ENCODE measurements at places on chromosomes 1 and 21.

DNA sequence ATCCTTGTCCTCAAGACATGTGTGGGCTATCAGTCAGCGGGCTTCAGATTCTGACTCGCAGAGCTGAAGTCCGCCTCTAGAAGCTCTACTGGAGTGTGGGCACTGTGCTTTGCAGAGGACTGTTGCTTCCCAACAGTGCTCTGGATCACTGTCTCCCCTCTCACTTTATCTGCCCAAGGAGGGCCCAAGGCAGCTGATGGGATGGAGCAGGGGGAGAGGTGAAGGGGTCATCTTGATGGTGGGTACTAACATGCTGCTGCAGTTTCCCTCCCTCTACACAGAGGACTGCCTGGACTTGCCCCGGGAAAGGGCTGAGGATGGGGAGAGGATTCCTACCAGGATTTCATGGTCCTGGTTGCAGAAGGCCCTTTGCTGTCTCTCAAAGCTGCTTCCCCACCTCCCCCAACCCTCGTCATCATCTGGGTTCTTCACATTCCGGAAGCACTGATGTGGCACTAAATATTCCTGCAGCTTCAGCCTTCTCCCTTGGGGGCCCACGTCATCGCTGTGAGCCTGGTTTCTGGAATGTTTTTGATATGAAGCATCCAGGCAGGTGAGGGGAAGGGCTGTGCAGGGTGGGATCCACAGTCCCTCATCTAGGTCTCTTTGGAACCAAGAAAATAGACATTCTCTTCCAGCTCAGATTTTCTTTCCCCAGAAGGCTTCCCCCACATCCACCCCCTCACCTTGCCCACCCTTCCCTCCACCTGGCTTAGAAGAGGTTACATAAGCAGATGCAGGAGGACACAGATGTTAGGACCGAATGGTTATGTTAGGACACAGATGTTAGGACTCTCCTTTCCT lies 23.2 kb downstream of the NUAK2 start:
- no peak for DNase-seq

DNA sequence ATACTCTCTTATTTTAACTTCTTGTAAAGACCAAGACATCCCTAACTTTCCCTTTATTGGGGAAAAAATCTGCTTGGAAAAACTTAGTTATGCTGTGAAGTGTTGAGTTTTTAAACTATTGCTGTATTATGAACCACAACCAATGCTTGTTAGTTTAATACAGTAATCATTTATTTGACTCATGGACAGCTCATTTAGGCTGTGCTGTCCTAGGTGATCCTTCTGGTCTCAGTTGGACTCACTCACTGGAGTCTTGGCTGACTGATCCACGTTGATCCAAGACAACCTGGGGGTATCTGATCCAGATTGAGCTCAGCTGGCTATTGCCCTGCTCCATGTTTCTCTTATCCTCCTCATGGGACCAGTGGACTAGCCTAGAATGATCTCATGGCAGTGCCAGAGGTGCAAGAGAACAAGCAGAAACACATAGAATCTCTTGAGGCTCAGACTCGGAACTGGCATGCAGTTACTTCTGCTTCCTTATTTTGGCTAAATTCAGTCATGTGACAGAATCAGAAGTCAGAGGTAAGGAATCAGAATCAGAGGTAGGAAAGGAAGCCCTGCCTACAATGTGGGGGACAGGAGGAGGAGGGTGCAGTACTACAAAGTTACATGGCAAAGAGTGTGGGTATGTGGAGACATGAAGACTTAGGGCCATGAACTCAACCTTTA lies 156.5 kb downstream of the FGGY start:
- DNase-seq, result no peak

- DNase-seq, result no peak
Measured at GRCh38 chr1:228098323-228098931, 4.7 kb downstream of the C1orf35 start.

- no peak for DNase-seq
Measured at GRCh38 chr1:74470251-74470650, 42.2 kb downstream of the LRRC53 start.

DNA sequence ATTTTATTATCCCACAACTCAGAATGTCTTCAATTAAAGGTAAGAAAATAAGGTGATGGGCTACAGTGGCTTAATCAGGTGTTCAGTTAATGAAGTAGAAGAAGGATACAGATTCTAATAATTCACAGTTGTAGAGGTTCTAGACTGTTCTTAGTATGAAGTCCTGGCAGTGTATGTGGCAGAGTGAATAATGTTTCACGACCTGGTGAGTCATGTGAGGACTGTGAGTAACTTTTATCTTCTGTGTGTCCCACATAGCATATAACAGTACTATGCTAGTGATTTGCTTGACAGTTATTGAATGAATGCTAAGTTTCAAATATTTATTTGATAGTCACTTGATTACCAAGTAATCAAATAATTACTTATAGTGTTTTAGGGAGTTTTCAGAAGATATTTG lies 20.0 kb downstream of the SLC16A4 start:
- no peak for DNase-seq

- no peak for DNase-seq
Measured at GRCh38 chr1:244945109-244945671, 80.8 kb upstream of the HNRNPU start.

GRCh38 chr1:213154056-213154685 lies 103.1 kb downstream of the RPS6KC1 start:
- DNase-seq, result no peak

- no peak for DNase-seq
Measured at GRCh38 chr1:210264496-210265380, 32.1 kb downstream of the SERTAD4 start.

GRCh38 chr1:231021540-231022031 lies 18.5 kb downstream of the FAM89A start:
- DNase-seq, result no peak

DNA sequence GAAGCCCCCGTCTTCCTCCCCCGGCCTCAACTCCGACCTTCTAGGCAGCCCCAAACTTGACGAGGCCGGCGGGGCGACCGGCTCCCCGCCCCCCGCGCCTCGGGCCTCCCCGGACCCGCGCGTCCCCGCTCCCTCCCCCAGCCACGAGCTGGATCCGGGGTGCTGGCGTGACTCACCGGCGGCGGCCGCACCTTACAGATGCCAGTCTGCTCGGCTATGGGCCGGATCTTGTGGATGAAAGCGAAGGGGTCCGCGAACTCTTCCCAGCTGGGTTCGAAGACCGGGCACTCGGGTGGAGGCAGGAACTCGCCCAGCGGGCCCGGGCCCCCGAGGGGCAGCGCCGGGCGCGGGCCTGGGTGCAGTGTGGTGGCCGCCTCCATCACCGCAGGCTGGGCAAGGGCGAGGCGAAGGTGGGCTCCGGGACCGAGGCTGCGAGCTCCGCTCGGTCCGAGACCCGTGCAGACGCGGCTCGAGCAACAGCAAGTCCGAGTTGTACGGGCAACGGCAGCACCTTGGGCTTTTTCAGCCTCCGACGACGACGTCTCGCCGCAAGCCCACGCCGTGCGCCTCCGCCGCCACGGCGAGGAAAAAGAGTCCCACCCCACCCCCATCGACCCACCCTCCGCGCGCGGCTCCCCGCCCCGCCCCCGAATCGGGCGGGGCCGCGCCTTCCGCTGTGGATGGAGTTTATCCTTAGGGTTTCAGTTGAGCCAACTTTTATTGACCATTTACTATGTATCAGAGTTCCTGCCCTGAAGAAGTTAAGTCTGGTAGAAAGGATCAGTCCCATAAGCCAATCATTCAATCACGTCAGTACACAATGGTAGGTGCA lies at the start of gene KDM5B:
KDM5B (minus strand) TSS at position 496 of the 832 bp plus-strand sequence; CDS start at position 380, 116 bp downstream.
- peak; percentile 30 for DNase-seq

- DNase-seq, result no peak
Measured at GRCh38 chr1:214974002-214974401, 108.5 kb upstream of the KCNK2 start.

- no peak for DNase-seq
Measured at GRCh38 chr1:172254521-172255222, 165.8 kb upstream of the C1orf105 start.

GRCh38 chr1:167588361-167588760 lies 34.8 kb upstream of the CREG1 start:
- DNase-seq, result no peak

DNA sequence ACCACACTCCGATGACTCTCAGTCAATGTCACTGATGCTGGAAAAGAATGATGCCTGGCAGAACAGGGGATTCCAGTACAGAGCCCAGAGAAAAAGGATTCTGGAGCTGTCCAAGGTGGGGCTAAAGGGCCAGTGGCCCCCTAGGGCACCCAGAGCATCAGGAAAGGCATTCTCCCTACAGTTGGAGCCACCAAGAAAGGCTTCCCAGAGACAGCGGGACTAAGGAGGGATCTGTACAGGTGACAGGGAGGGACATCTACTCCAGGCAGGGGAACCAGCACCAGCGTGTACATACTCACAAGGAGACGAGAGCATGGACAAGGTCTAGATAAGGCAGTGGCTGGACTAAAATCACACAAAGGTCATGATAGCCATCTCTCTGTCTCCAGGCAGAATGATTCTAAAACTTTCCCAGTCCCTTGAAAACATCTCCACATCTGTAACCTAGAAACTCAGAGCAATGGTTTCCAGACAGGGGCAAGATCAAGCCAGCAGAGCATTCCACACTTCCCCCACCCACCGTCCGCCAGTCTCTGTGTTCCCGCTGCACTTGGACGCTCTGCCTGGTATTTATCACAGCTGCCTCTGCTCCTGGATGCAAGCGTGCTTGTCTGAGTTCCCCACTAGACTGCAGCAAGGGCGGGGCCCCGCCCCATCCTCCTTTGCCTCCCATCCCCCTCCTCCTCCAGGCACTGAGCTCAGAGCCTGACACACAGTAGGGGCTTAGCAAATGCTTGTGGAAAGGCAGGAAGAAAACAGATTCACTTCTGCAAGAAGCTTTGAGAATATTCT lies 111.6 kb upstream of the ZC3H12A start:
- DNase-seq, result no peak

DNA sequence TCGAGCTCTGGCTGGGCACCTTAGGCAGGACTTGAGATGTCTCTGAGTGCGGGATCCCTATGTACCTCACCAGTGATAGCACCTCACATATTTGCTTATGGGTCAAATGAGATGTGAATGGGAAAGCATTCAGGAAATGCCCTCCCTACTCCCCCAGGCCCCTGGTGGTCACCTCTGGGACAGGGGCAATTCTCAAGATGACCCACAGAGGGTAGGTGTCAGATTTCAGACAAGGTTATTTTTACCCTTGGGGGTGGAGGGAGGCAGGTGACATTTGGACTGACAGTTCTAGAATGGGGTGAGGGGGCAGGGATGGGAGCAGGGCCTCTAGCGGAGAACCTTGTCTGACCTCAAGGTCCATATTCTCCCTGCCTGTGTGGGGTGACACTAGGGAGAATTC lies 27.1 kb downstream of the ACOT11 start:
- DNase-seq, result no peak

- DNase-seq, result no peak
Measured at GRCh38 chr1:117753652-117754051, 147.8 kb downstream of the TENT5C start.

DNA sequence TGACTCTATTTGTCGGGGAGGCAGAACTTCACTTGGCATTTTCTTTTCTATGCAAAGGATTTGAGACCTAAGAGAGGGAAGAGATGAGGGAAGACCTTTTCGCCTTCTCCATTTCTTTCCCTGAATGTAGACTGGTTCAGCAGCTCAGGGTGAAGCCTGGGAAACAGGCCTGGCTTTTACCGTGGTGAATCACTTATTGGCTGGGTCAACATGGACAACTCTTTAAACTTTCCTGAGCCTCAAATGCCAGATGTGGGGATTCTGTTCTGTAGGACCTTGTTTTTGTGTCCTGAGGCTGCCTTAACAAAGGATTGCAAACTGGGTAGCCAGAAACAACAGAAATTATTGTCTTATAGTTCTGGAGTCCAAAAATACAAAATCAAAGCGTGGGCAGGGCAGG lies 455.8 kb upstream of the VAMP3 start:
- no peak for DNase-seq

GRCh38 chr1:224378855-224379631 lies 22.4 kb downstream of the CNIH4 start:
- DNase-seq, result no peak

DNA sequence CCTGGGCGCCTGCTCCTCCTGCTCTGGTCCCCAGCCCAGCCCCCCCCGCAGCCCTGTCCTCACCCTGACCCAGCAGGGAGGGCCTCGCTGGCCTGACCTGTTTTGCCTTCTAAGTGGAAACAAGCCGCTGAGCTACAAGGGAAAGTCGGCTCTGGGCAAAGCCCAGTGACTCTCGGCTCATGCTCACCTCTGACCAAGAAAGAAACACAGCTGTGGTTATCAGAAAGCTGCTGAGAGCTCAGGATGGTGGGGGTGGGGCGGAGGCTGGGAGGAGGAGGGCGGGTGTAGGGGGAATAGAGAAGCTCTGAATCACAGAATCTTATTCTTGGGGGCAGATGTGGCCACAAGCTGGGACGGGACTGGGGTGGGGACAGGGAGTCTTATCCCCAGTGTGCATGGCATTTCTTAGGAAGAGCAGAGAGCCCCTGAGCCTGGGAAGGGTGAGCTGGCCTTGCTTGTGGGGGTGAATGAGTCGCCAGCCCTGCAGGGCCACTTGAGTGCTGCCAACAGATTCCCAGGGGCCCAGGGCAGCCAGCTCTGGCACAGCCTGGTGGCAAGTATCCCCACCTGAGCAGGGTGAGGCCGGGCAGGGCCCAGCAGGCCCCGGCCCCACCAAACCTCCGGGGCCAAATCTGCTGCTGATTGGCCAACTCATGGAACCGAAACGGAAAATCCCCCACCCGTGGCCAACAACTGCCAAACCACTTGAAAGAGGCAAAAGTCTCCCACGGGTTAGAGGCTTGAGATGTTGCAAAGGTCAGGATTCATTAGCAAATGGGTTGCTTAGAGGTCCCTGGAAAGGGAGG lies 120.6 kb downstream of the SPSB1 start:
- DNase-seq, result no peak

DNA sequence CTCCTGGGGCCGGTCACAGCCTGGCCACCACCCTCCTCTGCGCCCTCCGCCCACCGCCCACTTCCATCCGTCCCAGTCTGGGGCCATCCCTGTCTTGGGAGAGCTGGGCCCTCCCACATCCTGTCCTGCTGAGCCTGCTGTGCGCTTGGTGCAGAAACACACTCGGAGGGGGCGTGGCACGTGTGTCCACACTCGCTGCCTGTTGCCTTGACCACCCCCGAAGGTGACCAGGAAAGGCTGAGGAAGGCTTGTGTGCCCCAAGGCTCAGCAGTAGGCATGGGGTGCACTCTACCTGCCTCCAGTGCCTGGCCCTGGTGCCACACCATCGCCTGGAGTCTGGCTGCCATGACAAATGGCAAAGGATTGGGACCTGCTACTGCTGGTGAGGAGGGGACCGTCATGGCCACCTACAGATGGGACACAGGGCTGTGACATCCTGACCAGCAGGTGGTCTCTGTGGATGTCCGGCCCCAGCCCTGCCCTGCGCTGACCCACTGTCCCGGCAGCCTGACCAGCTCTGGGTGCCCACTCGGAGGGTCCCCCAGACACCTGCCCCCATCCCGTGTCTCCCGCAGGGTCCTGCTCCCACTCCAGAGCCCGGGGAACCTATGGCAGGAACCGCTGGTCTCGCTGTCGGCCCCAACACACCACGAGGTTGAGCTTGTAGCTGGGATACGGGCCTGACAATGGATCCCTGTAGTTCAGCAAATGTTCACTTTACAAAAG lies 23.2 kb upstream of the PTTG1IP start:
- no peak for DNase-seq

Measured in effector CD8-positive, alpha-beta T cell (primary cell).